ENCODE measurements at places on chromosomes 13 and 19.

GRCh38 chr19:34220472-34221063 is 33.8 kb upstream of the GARRE1 start:
- peak; percentile 57 for DNase-seq

- no peak for DNase-seq
Measured at GRCh38 chr19:55145232-55145631, 3.8 kb downstream of the TNNT1 start.

DNA sequence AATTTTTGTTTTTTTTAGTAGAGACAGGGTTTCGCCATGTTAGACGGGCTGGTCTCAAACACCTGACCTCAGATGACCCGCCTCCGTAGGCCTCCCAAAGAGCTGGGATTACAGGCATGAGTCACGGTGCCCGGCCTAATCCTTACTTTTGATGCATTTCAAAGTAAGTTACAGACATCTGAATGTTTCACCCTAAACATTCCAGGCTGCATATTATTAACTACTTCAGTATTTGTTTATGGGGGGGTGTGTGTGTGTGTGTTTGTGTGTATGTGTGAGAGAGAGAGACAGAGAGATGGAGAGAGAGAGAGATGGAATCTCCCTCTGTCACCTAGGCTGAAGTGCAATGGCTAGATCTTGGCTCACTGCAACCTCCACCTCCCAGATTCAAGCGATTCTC is 13.1 kb downstream of the SULT2B1 start:
- no peak for DNase-seq

GRCh38 chr19:10852098-10852800 is 4.0 kb downstream of the C19orf38 start:
- DNase-seq, result no peak

- no peak for DNase-seq
Measured at GRCh38 chr13:72150502-72150901, 283.5 kb upstream of the DACH1 start.

- no peak for DNase-seq
Measured at GRCh38 chr13:31522396-31522795, 216.9 kb upstream of the RXFP2 start.

- peak; percentile 46 for DNase-seq
Measured at GRCh38 chr19:10074153-10074552, 12.0 kb upstream of the SHFL start.

- no peak for DNase-seq
Measured at GRCh38 chr13:79225487-79226232, 180.4 kb downstream of the RBM26 start.
